ENCODE measurements at places on chromosomes 4 and X.

- DNase-seq, result no peak
Observed at GRCh38 chr4:173565281-173565680, 35.3 kb upstream of the HAND2 start.

GRCh38 chr4:66489783-66490452, 819.6 kb upstream of the EPHA5 start:
- no peak for DNase-seq

GRCh38 chr4:83172371-83172770, 57.8 kb upstream of the PLAC8 start:
- DNase-seq, result no peak

DNA sequence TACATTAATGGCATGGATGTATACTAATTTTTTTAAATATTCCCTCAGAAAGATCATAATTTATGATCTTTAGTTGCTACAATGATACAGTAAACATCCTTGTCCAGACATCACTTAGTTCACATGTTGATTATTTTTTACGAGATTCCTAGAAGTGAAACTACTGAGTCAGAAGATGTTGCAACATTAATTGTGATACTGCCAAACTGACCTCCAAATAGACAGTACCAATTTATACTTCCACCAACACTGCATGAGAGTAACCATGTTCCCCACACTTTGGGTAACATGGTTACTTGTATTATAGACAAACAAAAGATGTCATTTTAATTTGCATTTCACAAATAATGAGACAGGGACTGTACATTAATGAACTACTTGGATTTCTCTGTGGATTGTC, 19.6 kb downstream of the RCHY1 start:
- DNase-seq, result no peak

- DNase-seq, result peak; percentile 9
Observed at GRCh38 chr4:152709675-152710438, 30.1 kb upstream of the TMEM154 start.

- no peak for DNase-seq
Observed at GRCh38 chr4:90852237-90852636, 725.0 kb downstream of the CCSER1 start.

DNA sequence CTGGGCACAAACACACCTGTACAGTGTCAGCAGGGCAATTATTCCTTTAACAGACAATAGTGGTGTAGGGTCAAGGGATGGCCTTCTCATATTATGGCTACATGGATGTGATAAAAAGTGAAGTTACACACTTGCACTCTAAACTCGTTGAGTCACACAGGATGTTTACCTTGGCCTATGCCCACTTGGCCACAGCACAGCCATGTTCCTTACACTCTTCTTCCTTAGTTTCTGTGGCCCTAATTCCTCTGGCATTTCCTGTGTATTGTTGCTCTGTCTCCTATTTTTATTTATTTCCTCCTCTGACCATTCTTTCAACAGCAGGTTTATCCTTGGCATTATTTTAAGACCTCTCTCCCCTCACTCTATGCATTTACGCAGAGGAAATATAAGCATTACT, 86.8 kb upstream of the NPFFR2 start:
- no peak for DNase-seq

DNA sequence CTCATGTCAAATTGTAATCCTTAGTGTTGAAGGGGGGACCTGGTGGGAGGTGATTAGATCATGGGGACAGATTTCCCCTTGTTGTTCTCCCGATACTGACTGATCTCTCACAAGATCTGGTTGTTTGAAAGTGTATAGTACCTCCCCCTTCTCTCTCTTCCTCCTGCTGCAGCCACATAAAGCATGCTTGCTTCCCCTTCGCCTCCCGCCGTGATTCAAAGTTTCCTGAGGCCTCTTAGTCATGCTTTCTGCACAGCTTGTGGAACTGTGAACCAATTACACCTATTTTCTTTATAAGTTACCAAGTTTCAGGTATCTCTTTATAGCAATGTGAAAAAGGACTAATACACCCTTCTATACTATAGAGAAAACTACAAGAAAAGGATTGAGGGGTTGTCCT, 1170.5 kb upstream of the AGA start:
- DNase-seq, result peak; percentile 16

DNA sequence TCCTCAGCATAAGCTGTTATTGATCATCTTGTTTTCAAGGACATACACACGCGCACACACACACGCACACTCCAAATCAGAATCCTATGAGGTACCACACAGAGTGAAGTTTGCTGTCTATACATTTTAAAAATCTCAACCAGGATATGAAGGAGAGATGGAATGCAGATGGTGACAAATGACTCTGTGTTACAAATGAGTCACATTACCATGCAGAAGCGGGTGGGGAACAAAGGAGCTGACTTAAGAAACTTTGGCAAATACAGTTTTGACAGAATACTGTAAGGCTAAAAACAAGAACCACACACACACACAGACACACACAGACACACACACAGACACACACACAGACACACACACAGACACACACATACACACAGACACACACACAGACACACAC, 81.7 kb downstream of the RELL1 start:
- DNase-seq, result no peak

GRCh38 chr4:151460434-151460833, 51.5 kb downstream of the FHIP1A start:
- DNase-seq, result no peak

- peak; percentile 46 for DNase-seq
Observed at GRCh38 chrX:154750301-154751202, at the start of gene GAB3. Gene GAB3, minus strand, starts transcription at chrX:154751077. Its CDS starts 52 bp downstream, at chrX:154751025.

DNA sequence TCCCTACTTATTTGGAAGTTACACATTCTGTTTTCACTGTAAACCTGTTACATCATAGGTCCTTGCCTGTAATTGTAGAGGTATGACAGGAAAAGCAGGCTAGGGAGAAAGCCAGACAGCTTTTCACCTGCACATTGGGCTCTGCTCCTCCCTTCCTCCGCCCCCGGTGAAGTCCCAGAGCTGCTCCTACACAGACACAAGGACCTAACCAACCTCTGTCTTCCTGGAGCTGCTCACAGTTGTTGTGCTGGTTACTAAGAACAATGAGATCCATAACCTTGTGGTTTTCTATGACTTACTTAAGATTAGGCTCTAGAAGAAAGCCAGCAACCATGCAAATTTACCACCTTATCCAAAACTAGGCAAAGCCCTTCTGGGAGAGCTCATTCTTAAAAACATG, 40.0 kb downstream of the MOSPD2 start:
- no peak for DNase-seq

DNA sequence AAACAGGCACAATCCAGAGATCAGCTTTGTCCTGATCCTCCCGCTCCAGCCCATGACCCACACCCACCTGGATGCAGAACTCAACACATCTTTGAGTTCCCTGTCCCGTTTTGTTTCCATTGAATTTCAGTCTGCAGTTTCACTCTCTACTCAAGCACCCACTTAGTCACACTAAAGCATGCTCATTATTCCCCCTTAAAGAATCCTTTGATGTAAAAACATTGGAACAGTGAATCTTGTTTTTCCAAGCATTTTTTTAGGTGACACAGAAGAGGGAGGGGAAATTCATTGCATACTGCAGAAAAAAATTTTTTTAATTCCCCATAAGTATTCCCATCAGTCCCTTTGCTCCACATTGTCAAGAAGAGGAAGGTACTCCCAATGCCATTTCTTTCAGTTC, 249.7 kb upstream of the TTC29 start:
- DNase-seq, result no peak

GRCh38 chr4:57924951-57925350, 814.8 kb upstream of the IGFBP7 start:
- DNase-seq, result no peak

DNA sequence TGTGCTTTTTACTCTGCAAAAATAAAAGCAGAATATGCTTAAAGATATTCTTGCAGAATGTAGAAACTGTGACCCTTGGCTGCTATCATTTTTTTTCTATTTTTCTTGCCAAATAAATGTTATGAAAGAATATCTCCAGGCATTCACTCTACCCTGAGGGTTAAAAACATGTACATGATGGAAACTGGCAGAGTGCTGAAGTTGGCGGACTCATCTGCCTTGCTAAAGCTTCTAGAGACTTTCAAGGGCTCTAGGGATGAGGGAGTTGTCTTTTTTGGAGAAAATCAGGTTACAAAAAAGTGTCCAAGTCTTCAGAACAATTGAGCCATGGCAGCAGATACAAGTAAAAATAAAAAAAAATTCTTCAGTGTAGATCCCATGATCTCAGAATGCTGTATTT, 40.5 kb upstream of the NRK start:
- DNase-seq, result no peak

DNA sequence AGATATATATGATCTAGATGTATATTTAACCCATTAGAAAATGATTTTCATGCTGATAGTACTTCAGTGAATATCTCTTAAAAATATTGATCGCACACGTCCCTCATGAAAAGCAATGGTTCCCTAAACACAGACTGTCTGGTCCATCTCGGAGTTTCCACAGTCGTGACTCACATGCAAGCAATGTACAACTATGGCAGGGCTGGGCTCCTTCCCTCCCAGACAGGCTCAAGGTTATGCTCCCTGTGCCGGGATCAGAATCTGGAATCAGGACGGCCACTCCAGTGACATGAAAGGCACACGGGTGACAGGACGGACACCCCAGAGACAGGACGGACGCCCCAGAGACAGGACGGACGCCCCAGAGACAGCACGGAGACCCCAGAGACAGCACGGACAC, 40.2 kb upstream of the PPP2R3B start:
- no peak for DNase-seq

DNA sequence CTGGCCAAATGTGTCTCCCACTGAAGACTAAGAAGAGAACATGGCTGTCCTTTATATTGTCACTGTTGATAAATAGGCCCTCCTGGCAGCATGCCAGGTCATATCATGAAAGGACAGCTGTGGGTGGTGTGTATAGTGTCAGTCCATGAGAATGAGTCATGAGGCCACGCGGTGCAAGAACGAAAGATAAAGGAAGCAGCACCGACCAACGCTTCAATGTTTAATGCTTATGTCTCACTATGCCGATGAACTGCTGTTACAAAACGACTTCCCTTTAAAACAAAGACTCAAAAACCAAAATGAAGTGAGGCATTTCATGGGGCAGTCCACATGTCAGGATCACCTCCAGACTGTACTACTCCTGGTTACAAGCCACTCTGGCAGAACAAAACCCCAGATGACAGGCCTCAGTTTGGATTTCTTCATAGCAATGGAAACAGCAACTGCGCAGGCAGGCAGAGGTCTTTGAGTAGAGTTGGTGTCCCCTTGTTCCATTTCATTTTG, 5.2 kb upstream of the TCEANC start:
- peak; percentile 74 for DNase-seq

DNA sequence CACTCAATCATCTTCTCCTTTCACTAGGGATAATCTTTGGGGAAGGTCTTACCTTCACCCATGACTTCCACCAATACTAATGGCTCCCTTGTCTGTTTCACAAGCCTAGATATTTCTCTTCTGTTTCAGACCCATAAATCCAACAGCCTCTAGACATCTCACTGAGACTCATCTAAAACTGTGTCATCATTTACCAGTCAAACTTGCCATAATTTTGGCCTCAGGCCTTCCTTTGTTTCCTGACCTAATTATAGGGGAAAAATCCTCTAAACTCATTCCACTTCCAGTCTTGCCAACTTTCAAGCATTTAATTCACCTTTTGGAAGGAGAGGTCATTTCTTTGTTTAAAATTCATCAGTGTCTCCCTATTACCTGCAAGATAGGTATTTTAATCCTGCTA, 181.0 kb upstream of the CNKSR2 start:
- DNase-seq, result no peak

- no peak for DNase-seq
Observed at GRCh38 chr4:142353149-142353738, 492.9 kb downstream of the INPP4B start.

- no peak for DNase-seq
Observed at GRCh38 chrX:115023139-115023538, 5.7 kb upstream of the IL13RA2 start.

DNA sequence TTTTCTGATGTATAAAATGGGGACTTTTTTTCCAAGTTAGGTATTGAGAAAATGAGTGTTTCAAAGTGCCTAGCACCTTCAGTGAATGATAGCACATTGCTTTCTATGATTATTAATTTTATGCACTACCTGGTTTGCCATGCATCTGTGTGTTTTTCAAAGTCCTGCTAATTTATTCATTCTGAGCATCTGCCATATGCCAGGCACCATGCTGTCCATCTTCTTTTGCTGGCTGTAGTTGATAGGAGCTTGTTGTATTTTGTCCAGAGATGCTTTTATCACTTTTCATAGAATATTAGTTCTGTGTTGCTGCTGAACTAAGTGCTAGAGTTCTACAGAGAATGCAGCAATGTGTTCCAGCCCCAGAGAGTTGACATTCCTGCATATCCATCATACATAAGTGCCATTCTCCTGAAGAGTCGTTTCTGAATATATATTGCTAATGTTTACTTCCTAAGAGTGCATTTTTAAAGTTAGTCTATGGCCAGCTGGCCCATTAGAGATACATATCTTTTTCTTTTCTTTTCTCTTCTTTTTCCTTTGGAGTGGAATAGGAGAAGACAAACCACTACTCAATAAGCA, 49.0 kb upstream of the CLNK start:
- DNase-seq, result no peak

GRCh38 chr4:13481569-13481968, 2.6 kb downstream of the RAB28 start:
- DNase-seq, result no peak

- DNase-seq, result no peak
Observed at GRCh38 chr4:8761167-8761823, 110.3 kb downstream of the HMX1 start.

DNA sequence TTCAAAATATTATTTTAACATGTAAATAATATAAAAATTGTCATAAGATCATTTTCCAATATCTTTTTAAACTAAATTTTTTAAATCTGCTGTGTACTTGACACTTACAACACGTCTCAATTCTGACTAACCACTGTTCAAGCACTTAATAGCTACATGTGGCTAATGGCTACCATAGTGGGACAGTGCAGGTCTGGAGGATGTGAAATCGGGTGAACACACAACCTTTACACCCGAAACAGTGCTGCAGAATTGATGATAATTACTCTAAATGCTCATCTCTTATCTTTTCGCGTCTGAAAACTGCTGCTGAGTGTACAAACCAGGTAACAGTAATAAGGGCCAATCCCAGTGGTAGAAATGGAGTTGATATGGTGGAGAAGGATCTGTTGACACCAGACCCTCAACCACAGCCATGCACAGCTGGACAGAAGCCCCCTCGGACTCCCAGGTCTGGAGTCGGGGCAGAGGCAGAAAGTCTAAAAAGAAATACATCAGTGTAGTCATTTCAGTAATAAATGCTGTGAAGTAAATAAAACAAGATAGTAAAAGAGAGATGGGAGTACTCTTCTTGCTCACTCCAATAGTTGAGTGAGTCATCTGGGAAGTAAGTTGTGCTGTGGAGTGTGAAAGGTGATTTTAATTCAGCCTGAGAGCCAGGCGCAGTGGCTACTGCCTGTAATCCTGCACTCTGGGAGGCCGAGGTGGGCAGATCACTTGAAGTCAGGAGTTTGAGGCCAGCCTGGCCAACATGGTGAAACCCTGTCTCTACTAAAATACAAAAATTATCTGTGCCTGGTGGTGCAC, 150.0 kb downstream of the CBR4 start:
- no peak for DNase-seq

- DNase-seq, result no peak
Observed at GRCh38 chr4:57412259-57413054, 302.3 kb upstream of the IGFBP7 start.

GRCh38 chr4:18185491-18185890, 163.9 kb upstream of the LCORL start:
- DNase-seq, result no peak
